ENCODE measurements at places on chromosomes 4 and X. TPM values are rescaled to one million over a fixed set of nuclear protein-coding genes. Genes with fewer than 3 reads are reported as not detected.

- DNase-seq, result no peak
Observed at GRCh38 chrX:110786486-110786885, 9.1 kb downstream of the CHRDL1 start.

DNA sequence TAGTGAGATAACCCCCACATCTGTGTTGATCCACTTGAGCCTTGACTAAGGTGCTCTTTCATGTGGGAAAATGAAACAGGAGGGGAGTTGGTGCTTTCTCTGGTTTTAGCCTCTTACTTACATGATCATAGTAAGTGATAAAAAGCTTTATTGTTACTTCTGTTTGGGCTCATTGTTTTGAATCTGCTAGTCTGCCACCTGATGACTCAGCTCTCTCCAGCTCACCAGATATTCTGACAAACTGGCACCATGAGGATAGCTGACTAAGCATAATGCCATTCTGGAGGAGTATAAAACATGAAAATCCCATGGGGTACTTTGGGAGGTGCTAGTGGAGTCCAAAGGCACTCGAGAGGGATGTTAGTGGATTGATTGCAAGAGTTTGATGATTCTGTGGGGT, 824.0 kb downstream of the RAPGEF2 start:
- DNase-seq, result no peak

GRCh38 chrX:150234126-150234525, 129.0 kb upstream of the MAMLD1 start:
- DNase-seq, result no peak

GRCh38 chr4:10105920-10106319, 10.7 kb downstream of the WDR1 start:
- no peak for DNase-seq

GRCh38 chr4:10647846-10648245, 36.7 kb downstream of the CLNK start:
- DNase-seq, result no peak

The HPSE gene
- total RNA-seq, result 30.4 TPM

The RHOXF1 gene
- not detected for total RNA-seq

- no peak for DNase-seq
Observed at GRCh38 chr4:36283912-36284465, 2.6 kb downstream of the DTHD1 start.

GRCh38 chr4:169070071-169070894, 60.2 kb upstream of the CBR4 start:
- DNase-seq, result no peak

DNA sequence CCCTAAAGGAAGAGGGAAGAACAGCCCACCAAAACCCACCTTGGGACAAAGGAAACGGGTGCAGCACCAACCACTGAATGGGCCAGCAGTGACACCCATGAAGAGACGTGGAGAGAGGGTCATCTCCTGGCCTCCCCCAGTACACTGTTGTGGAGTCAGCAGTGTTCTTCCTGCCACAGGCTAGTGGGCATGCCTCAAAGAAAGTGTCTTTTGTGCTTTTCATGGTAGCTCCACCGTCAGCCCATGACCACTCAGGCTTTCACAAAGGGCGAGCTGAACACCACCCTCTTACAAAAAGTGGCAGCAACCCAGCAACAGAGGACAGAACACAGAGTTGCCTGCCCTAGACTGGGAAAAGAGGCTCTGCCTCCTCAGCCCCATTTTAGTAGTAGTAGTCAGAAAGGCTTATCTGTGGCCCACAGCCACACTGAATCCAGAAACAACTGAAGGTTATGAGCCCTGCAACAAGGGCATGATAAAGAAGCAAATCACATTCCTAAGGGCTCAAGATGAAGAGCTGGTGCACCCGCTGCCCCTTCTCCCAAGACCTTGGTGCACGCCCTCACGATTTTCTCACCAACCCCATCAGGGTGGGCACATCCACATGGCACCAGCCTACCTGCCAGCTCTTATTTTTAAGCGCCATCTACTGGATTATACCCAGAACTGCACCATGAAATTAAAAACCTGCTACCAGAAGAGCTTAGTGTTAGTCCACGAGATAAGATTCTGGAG, 53.1 kb downstream of the RAB28 start:
- no peak for DNase-seq

DNA sequence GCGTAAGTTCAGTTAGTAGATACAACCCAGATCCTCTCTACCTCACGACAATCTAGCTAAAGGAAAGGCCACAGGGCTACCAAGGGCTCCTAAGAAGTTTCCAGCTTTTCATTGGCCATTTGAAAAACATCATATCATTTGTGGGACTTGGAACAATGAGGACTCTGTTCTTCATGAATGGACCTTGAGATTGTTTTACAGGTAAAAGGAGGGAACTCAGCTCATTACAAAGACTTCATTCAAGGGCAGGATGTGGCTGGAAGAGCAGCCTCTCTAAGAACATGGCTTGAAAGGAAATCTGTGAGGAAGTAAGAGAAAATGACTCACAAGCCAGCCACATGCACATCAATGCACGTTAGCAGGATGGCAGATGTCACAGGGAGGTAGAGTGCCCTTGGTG, 105.9 kb upstream of the SLC7A11 start:
- no peak for DNase-seq

The GPRASP1 gene
- 1.6 TPM for total RNA-seq

GRCh38 chr4:26194764-26195163, 126.0 kb upstream of the RBPJ start:
- DNase-seq, result no peak

GRCh38 chr4:109985993-109986974, 73.6 kb downstream of the EGF start:
- DNase-seq, result no peak

GRCh38 chr4:7852568-7853185, 87.0 kb downstream of the AFAP1 start:
- DNase-seq, result no peak

The MAGEC1 gene
- not detected for total RNA-seq

DNA sequence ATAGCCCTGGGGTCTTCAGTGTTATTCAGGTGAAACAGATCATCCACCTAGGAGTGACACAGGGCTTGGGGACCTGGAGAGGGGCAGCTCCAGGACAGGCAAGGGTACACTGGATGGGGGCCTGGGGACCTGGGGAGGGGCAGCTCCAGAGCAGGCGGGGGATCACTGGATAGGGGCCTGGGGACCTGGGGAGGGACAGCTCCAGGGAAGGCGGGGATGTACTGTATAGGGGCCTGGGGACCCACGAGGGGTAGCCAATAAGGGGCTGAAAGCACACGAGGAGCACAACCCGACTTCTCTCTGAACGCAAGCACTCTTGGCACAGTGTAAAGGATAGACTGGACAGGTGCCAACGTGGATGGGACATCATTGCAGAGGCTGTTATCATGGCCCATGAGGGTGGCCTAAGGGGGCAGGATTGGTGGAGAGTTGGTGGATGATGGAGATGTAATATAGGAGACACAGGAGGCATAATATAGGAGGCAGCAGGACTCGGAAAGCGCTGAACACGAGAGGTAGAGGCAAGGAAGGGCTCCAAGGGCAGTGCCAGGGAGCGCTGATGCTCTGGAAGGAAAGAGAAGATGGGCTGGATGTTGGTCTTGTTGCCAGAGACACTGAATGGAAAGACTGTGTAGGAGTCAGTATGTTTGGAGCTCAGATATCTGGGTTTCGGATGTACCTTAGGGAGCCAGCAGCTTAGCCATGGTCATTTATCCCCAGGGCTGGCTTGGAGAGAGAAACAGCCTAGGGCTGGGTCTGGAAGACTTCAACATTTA, 37.9 kb upstream of the FGFBP2 start:
- no peak for DNase-seq

- DNase-seq, result no peak
Observed at GRCh38 chrX:2840961-2841360, 12.2 kb downstream of the GYG2 start.

DNA sequence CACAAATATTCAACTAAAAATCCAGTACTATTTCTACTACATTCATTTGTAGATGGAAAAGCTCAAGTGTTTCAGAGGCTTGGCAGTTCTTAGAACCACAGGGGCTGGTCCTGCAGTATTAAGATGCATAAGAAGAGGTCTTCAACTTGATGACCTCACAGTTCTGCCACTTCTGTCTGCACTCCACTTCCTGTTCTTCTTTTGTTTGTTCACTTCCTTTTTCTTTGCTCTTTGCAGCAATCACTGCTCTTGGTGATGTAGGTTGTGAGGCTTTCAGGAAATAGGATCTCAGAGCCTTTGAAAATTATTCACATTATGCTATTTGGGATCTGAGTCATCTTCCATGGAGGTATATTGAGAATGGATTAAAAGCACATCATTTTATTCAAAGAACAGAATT, 602.0 kb upstream of the CPEB2 start:
- no peak for DNase-seq

- no peak for DNase-seq
Observed at GRCh38 chr4:20444599-20445337, 193.1 kb downstream of the SLIT2 start.

The DAPP1 gene
- 39.4 TPM for total RNA-seq

DNA sequence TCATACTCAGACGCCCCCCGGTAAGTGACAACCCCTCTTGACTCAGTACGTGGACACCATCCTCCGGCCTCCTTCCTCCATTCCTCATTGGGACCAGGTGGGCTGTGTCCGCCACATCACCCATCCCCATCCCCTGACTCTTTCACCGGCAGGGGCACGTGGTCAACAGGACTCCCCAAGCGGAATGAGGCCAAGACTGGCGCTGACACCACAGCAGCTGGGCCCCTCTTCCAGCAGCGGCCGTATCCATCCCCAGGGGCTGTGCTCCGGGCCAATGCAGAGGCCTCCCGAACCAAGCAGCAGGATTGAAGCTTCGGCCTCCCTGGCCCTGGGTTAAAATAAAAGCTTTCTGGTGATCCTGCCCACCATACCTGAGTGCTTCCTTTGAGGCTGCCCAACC, 5.0 kb downstream of the PQBP1 start:
- no peak for DNase-seq

- DNase-seq, result peak; percentile 49
Observed at GRCh38 chrX:140762061-140762460, 52.5 kb downstream of the LINC00632 start.

The RNF150 gene
- not detected for total RNA-seq

- no peak for DNase-seq
Observed at GRCh38 chr4:42466273-42466844, 69.1 kb downstream of the SHISA3 start.

- DNase-seq, result no peak
Observed at GRCh38 chr4:98639523-98639922, 18.9 kb downstream of the TSPAN5 start.

The OTC gene
- total RNA-seq, result not detected

DNA sequence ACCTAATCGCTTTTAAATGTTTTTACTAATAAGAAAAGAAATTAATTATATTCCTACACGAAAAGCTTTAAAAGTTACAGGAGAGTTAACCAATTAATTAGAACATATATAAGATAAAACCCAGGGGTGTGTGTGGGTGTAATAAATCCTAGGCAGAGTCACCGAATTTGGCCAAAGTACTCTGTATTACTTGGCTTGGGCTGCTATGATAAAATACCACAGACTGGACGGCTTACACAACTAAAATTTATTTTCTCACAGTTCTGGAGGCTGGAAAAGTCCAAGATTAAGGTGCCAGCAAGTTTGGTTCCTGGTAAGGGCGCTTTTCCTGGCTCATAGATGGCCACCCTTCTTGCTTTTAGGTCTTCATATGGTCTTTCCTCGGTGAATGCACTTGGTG, 10.4 kb downstream of the AWAT1 start:
- no peak for DNase-seq

GRCh38 chr4:82905205-82905604, 4.7 kb downstream of the THAP9 start:
- DNase-seq, result peak; percentile 54

The IL21 gene
- total RNA-seq, result 3.1 TPM

DNA sequence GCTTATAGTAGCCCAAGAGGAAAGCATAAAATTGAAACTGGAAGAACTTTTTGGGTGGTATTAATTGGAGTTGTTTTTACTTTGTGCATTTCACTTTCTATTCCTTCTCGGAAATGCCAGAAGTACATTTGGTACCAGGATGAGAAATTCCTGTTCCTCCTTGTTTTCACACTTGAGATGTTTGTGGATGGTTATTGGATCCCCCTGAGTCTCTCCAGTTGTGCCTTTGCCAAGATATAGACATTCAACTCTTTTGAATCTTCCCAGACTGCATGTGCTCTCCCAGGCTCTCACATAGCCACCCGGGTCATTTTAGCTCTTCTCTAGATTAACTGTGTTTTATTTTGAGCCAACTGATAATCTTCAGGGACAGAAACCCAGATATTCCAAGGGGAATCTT, 120.5 kb downstream of the AFF1 start:
- no peak for DNase-seq

The XAGE1A gene
- not detected for total RNA-seq

- DNase-seq, result no peak
Observed at GRCh38 chrX:37998586-37999262, 7.6 kb upstream of the SYTL5 start.

- DNase-seq, result no peak
Observed at GRCh38 chr4:73603854-73604584, 16.2 kb downstream of the RASSF6 start.

The CITED1 gene
- not detected for total RNA-seq

The PTCHD1 gene
- total RNA-seq, result not detected

DNA sequence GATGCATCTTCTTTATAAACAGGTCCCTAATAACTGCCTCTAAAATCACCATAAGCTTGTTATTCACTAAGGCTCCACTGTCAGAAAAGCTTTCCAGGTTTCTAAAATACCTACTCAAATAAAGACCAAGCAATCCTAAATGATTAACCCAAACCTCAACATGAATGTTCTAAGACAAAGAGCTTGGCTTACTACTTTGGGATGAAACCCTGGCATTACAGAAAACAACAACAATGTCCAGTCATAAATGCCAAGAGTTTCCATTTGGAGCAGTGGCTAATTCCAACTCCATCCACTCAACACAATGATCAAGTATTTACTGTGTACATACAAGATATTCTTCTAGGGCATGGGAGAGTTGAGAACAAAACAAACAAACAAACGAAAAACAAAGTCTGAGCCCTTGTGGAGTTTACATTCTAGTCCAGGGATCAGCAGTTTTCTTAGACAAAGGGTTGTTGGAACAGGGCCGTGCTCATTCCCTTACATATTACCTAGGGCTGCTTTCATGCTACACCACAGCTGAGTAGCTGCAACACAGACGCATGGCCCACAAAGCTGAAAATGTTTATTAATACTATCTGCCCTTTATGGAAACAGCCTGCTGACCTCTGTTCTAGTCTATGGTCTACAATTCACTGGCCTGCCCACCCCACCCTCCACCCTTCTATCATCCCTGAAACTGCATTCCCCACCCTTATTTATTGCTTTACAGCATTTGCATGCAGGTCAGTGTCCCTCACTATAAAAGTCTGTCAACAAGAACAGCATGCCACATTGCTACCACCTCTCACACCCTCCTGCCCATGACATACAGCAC, 23.7 kb downstream of the ABCG2 start:
- DNase-seq, result no peak

DNA sequence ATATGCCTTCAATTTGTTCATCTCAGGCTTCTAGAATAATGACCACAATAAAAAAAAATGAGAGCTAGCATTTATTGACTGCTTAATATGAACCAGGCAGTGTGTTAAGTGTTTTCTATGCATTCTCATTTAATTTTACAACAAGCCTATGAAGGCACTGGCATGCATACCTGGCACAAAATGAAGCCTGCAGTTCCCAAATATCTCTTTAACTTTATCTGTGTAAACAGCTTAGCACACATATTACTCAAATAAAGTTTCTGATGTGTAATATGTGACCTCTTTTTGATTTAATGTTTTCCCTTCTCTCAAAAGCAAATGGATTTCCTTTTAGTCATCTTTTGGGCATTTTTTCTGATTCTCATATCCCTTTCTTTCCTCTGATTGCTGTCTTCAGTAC, 671.8 kb downstream of the PCDH7 start:
- DNase-seq, result no peak

The SHOX gene
- total RNA-seq, result not detected

GRCh38 chr4:128390475-128390996, 102.9 kb upstream of the PGRMC2 start:
- DNase-seq, result no peak
